ENCODE measurements at places on chromosomes 7 and 10.

DNA sequence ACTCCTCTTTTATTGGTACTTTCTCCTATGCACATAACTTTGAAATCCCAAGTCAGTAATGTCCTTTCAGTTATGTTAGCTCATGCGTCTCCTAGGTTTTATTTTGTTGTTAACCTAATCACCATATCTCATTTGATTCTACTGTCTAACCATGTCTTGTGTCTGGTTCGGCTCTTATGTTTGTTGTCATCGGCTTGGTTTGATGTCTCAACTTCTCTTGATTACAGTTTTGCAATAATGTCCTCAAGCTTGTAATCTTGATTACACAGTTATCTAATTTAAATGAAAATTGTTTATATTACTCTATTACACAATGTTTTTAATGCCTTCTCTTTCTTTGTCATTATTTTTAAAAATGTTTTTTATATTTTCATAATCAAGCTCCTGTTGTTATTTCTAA lies 35.9 kb upstream of the SEMA3A start:
- no peak for DNase-seq

DNA sequence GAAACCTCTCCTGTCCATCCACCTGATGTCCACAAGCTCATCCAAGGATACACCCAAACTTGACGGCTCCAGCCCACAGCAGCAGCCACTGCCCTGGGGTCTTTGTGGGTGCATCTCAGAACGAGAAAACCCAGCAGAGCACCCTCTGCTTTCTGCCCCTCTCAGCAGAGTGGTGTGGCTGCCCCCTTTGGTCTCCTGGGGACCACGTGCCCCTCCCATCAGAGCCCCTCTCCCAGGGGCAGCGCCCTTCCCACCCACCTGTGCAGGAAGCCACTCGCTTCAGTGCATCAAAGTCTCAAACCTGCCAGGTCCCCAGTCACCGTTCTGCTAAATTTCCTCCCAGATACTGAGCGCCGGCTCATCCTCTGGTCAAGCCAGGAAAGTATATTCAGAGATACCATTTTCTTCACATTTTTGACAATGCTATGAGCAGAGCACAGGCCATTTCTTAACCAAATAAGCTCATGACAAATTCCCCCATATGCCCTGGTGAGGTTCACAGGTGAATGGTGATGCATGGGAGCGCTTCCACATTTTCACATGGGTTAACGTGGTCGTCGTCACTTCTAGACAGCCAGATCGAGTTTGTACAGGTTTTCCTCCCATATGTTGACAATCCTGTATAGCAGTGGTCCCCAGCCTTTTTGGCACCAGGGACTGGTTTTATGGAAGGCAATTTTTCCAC lies 32.4 kb downstream of the CAMK2B start:
- no peak for DNase-seq

- no peak for DNase-seq
Measured at GRCh38 chr7:42426163-42426562, 189.2 kb upstream of the GLI3 start.

DNA sequence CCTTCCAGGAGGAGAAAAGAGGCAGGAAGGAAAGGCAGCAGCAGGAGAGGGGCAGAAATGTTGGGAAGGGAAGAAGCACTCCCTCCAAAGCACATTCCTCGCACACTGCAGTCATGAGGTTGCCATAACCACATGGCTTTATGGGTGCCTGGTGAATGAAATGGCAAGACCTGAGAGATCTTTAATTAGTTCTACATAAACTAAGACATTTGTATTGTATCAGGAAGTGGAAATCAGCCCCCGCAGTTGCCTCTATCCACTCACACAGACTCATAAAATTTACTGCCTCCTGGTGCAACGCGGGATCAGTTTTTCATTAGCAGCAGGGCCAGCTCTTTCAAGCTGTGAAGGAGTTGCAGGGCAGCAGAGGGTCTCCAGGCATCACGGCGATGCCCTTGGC lies 106.4 kb downstream of the COL13A1 start:
- DNase-seq, result no peak

DNA sequence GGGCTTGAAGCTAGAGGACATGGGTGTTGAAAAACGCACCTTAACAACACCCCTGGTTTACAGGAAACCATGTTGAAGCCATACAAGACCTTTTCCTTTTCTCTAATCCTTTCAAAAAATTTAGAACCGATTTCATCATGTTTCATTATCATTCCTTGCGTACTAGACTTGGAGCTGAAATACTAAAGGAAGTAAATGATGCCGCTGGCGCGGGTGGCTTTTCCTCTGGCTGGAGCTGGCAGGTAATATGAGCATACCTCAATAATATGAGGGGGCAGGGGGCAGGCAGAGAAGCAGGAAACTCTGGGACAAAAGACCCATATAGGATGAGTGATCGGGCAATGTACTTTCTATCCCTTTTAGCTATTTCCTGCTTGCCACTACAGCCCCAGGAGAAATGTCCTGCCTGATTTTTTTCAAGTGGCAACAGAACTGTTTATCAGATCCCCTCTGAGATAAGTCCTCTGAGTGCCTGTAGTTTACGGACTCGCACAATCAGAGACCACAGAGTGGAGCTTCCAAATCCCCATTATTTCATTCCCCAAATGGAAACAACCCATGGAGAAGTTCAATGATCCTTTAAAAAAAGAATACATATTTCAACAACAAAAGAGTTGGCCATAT lies 450.1 kb downstream of the KCNMA1 start:
- DNase-seq, result no peak

DNA sequence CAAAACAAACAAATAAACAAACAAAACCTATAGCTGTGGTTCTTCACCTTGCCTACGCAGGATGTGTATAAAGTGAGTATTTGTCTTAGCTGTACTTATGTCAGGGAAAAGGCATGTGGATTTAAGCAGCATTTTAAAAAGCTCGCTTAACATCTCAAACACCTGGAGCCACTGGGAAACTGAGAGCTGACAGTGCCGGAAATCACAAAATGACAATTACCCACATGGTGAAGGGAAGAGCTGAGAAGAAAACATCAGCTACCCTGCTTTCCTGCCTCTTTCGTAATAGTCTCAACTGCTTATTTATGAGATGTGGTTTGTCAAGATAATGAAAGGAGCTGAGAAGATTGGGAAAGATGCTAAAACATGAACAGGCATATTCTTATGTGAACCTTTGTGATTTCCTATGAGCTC lies 31.1 kb upstream of the MSMB start:
- DNase-seq, result no peak

DNA sequence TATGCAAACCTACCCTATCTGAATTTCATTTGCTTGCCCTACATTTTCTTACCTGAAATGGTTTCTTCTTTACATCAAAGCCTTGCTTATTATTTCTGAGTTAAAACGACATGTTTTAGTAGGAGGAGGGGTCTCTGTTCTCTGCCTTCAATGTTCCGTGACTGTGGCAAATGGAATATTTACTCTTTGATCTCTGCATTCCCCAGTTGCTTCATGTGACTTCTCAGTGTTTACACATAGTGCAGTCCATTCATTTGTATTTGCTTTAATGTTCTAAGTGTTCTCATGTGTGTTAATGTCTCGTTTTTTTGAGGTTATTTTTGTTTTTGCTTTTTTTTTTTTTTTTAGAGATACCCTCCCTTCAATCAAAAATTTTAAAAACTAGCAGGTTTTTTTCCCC lies 75.8 kb downstream of the GNAI1 start:
- DNase-seq, result no peak

GRCh38 chr10:101308051-101308450 lies 45.9 kb upstream of the BTRC start:
- DNase-seq, result no peak

- no peak for DNase-seq
Measured at GRCh38 chr7:144835155-144835611, 670 bp downstream of the TPK1 start.

- no peak for DNase-seq
Measured at GRCh38 chr7:1240517-1241257, 8.0 kb downstream of the UNCX start.

Data from iPS-NIHi11 (cell line).